ENCODE measurements at places on chromosomes 7 and 10.
A peak's percentile ranks its signal among the peaks of the same experiment; 100 is the strongest.

DNA sequence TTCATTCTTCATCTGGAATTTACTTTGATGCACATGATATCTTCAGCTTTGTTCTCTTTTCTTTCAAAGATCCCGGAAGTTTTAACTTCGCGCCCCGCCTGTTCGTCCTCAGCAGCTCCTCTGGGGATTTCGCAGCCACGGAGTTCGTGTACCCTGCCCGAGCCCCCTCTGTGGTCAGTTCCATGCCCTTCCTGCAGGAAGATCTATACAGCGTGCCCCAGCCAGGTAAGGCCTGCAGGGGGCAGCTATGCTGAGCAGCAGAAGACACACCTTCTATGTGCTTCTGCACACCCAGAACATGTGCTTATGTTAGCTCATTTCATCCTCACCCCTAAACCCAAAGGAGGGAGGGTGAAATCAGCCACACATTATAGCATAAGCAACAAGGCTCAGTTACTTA is 79.7 kb upstream of the LYZL2 start:
- DNase-seq: no peak

GRCh38 chr10:29823553-29824080 is 188.8 kb upstream of the SVIL start:
- no peak for DNase-seq

DNA sequence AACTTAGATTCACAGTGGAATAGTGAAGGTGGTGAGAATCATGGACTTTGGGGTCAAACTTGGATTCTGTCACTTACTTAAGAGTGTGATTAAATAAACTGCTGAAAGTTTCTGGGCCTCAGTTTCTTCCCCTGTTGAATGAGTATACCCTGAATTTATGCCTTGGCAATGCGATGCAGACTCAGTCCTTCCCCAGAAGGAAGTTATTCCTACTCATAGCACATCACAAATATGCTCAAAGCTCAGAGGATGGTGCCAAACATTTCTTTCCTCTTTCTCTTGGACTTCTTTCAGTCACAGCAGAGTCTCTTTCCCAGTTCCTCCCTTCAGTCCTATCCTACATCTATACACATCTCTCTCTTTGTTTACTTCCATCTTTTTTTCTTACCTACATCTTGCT is 45.1 kb downstream of the ASB4 start:
- no peak for DNase-seq

GRCh38 chr7:135833642-135834041 is 85.0 kb upstream of the FAM180A start:
- DNase-seq: no peak

GRCh38 chr7:89123871-89124270 is 328.3 kb upstream of the TEX47 start:
- DNase-seq: no peak

DNA sequence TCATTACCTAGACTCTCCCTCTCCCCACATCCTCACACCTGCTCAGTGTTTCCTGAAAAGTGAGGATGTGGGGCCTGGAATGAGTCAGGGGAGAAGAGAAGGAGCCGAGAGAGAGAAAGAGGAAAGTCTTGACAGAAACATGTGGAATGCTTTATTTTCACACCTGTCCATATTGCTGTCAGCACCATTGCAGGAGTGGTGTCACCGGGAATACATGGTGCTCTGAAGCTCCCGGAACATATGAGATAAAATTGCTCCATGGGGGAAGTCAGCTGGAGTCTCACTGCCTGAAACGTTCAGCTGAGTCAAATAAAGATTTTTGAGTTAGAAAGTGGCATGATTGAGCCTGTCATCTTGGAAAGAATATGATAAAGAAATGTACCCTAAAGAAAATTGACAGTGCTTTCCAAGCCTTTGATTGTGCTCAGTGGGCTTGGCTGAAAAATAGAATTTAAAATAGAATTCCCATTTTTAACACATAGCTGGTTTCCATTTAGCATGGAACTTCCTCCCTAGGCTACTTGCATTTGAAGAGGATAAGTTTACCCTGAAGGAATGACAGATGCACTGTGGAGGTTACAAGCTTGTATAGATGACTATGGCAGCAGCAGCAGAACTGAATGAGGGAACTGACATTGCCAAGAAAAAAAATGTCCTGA is 182.4 kb downstream of the PCLO start:
- DNase-seq: no peak

GRCh38 chr10:59905731-59906416 is 482 bp downstream of the CCDC6 start:
- no peak for DNase-seq

- DNase-seq: no peak
Measured at GRCh38 chr7:43557831-43558495, 24.9 kb upstream of the STK17A start.

GRCh38 chr10:93190372-93190771 is 116.7 kb downstream of the CYP26A1 start:
- DNase-seq: peak; percentile 6
